ENCODE measurements at places on chromosomes 5 and 9. TPM values are rescaled to one million over a fixed set of nuclear protein-coding genes. Genes with fewer than 3 reads are reported as not detected.

The PTGER4 gene
- 1.5 TPM for total RNA-seq

The RNF183 gene
- total RNA-seq = not detected

The MRRF gene
- total RNA-seq = 62.9 TPM

The CTNND2 gene
- not detected for total RNA-seq

The SPACA9 gene
- 4.8 TPM for total RNA-seq

The FAM153A gene
- total RNA-seq = not detected

The CNTNAP3 gene
- total RNA-seq = 7.3 TPM

The CARD9 gene
- total RNA-seq = 0.53 TPM

The LCN1 gene
- total RNA-seq = not detected

The ERCC6L2 gene
- 13.4 TPM for total RNA-seq
